Stimulated activated CD8-positive, alpha-beta memory T cell treated with anti-CD3 and anti-CD28 coated beads, Interleukin-15, amount 100 ng/mL, for 1 hour (primary cell): ENCODE measurements at places on chromosomes 16 and 17.

GRCh38 chr16:17414421-17414820, 56.3 kb downstream of the XYLT1 start:
- DNase-seq: no peak

GRCh38 chr17:38984666-38985065, 17.5 kb upstream of the FBXO47 start:
- DNase-seq: no peak

GRCh38 chr17:8991514-8992285, 26.2 kb upstream of the PIK3R5 start:
- peak; percentile 48 for DNase-seq

- DNase-seq: no peak
Observed at GRCh38 chr16:8355675-8356074, 234.6 kb downstream of the TMEM114 start.

GRCh38 chr17:35132816-35133550, 9.1 kb downstream of the NLE1 start:
- DNase-seq: no peak

DNA sequence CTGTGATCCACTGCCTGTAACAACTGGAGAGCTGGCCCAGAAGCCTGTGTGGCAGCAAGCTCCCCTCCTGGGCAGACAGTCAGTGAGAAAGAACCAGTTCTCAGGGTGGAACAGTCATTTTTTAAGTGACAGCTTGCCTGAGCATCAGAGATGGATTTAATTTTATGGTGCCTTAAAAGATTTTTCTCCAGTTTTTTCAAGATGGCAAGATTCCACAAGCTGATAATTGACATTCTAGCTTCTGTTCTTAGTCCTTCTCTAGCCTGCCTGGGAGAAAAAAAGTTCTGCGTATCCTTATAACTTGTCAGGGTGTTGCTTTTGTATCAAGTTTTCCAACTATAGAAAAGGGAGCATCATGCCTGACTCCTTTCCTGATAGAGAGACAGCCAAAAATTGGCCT, 21.2 kb downstream of the CALB2 start:
- DNase-seq: no peak

DNA sequence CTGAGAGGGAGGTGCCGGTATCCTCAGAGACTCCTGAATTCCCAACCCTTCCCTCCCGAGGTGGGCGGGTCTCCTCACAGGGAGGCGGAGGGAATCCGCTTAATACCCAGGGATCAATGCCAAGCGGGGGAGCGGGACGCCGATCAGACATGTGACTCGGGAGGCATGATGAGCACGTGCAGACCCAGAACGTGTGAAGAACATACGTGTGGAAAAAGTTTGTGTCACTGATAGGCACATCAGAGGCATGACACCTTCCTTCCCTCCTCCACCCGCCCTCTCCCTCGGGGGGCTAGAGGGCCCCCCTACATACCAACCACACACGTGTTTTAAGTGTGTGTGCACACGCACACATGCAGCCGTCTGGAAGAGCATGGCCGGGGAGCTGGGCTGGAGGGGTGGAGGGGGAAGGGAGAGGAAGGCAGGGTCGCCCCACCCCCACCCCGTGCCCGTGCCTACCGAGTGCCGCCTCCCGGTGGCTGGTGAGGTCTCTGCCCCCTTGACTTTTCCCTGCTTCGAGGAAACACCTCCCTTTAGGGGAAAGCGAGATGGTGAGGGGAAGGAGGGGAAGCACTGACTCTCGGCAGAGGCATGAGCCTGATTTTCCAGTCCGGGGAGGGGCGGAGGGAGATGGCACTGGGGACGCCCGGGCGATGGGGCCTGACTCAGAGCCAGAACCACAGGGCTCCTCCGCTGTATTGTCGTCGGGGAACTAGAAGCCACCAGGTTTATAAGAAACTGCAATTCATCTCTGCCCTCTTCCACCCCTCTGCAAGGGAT, 12.1 kb upstream of the TBX21 start:
- DNase-seq: peak; percentile 79

DNA sequence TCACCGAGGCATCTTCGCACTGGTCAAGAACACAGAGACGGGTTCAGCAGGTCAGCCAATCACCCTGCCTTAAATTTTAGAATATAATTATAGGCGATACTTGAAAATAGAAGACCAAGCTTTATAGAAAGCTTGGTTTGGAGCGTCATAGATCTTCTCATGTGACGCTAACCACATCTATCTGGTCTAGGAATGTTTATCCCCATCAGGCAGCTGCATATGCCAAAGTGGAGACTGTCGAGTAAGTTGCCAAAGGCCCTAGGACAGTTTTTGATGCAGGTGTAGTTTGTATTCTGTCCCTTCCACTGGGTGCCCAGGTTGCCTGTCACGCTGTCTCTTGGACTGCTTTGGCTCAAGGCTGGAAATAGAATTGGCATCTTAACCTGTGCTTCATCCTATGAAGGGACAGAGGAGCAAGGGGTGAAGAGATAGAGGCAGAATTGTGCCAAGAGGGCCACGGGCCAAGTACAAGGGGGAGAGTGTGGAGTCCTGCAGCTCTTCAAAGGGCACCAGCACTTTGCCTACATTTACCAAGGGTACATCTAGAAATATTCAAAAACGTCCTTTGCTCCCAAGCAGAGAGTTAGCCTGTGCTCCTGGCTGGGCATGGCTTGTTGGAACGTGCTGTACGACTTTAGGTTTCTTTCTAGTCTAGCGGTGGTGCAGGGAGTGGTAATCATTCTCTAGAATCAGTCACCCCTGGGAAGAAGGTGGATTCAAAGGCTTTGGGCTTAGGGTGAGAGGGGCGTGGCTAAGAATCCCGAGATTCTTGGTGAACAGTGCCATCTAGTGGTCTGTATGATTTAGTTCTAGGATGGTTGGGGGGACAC, 5.3 kb upstream of the WIPI1 start:
- peak; percentile 45 for DNase-seq

GRCh38 chr16:72811876-72812275, 236.1 kb downstream of the ZFHX3 start:
- no peak for DNase-seq

- DNase-seq: no peak
Observed at GRCh38 chr17:79976451-79976850, 59.2 kb downstream of the TBC1D16 start.

DNA sequence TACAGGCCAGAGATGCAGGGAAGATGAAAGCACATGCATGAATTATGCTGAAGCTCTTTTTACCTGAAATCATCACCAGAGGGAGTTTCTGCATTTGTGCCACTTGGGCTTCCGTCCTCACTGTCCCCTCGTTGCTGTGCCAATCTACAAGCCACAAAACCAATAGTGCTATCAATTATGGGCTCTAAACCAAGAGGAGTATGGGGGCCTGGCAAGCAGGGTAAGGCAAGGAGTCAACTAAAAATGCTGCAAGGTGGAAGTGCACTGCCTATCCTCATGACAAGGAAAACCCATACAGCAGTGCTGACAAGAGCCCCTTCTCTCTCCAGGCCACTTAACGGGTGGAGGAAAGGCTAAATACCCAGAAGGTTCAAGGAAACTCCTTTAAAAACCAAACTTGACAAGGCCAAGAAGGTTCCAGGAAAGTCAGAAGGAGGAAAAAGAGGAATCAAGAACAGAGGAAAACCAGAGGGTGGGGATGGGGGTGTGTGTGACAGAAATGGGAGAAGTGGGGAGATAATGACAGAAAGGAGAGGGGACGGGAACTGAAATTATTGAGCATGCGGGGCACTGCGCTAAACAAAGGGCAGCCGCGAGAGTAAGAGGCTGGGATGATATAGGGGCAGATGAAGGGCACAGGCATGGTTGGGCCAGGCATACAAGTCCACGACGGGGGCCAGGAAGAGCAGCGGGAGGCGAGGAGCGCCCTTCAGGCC, 674 bp downstream of the C17orf75 start:
- DNase-seq: peak; percentile 26

DNA sequence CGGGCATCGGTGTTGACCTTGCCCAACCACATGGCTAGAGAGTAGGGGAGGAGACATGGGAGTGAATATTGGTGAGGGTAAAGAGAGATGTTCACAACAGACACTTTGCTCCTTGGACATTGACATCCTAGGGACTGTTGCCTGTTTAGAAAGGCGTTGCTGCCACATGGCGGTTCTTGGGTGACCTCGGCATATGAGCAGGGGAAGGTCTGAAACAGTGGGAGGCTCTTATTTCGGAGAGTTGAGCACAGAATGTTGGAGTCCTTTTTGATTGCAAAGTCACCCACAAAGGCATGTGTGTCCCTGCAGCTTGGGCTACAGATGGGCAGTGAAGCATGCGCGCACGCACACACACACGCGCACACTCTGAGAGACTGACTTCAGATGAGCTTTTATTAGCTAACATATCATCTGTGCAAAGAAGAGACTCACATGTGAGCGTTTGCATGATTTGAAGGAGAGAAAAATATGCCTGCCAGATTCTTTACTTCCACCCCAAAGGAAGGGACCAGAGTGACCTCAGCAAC, 104.4 kb downstream of the SHISA9 start:
- no peak for DNase-seq

GRCh38 chr17:64008346-64008745, 10.2 kb downstream of the PRR29 start:
- no peak for DNase-seq

- DNase-seq: no peak
Observed at GRCh38 chr16:78597809-78598570, 498.5 kb downstream of the WWOX start.

GRCh38 chr17:15650741-15651582, 31.5 kb upstream of the FBXW10B start:
- DNase-seq: no peak

GRCh38 chr16:82629441-82630027, 2.8 kb downstream of the CDH13 start:
- DNase-seq: no peak

DNA sequence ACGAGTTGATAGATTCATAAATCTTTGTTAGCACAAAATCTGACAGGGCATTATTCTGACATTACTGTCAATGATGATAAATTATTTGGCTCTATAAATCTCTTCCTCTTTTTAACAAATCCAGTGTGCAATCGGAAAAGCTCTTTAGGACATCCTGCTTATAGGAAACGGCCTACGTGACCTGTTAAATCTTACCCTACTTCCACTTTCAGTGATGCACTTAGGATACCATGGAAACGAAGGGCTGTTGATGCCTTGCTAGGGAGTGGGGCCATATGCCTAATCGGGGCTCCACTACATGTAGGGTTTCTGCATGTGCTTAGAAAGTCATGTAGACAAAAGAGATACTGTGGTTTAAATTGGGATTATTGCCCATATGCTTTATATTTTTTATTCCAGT, 27.2 kb downstream of the ZNF594 start:
- no peak for DNase-seq

DNA sequence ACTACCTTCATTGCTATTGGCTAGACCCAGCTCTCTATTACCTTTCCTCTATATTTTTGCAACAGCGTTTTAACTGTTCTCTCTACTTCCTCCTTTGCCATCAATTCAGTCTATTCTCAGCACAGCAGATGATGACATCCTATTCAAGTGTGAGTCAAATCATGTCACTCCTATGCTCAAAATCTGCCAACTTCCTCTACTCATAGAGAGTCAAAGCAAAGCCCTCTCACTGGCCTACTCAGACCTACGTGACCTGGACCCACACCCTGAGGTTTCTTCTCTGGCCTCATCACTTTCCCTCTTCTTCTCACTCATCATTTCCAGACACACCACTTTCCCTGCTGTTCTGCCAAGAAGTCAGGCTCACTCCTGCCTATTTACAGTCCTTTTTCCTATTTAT, 289.0 kb upstream of the AXIN2 start:
- DNase-seq: no peak

- no peak for DNase-seq
Observed at GRCh38 chr17:29625037-29625750, 2.5 kb upstream of the CORO6 start.

DNA sequence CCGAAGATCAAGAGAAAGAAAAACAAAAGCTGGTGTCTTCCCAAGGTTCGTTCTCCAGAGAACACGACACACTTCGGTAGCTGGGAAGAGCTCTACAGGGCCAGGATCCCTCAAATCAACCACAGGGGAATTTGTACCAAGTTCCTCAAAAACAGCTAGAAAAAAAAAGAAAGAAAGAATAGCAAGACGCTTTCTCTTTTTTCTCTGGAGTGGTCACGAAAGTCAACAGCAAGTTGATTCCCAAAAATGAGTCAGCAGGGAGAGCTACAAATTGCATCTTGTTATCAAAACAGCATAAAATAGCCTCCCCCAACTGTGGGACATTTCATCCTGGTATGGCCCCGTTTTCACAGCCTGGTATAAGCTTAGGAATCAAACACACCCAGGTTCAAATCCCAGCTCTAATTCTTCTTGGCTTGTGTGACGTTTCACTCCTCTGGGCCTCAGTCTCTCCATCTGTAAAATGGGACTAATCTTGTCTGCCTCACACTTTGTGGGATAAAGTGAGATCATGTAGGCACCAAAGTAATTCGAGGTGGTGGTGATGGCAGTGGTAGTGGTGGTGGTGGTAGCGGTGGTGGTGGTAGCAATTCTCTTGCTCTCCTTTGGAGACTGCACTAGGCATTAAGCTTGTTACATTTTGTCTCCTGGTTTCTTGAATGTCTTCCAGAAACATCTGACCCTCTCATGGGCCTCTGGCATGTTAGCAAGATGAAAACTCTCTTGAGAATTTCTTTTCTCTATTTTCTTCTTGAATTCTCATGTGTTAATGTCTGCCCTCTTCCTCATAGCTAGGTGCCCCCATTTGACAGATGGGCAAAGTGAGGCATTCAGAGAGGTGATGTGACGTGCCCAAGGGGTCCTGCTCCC, 988 bp upstream of the IL21R start:
- DNase-seq: no peak

DNA sequence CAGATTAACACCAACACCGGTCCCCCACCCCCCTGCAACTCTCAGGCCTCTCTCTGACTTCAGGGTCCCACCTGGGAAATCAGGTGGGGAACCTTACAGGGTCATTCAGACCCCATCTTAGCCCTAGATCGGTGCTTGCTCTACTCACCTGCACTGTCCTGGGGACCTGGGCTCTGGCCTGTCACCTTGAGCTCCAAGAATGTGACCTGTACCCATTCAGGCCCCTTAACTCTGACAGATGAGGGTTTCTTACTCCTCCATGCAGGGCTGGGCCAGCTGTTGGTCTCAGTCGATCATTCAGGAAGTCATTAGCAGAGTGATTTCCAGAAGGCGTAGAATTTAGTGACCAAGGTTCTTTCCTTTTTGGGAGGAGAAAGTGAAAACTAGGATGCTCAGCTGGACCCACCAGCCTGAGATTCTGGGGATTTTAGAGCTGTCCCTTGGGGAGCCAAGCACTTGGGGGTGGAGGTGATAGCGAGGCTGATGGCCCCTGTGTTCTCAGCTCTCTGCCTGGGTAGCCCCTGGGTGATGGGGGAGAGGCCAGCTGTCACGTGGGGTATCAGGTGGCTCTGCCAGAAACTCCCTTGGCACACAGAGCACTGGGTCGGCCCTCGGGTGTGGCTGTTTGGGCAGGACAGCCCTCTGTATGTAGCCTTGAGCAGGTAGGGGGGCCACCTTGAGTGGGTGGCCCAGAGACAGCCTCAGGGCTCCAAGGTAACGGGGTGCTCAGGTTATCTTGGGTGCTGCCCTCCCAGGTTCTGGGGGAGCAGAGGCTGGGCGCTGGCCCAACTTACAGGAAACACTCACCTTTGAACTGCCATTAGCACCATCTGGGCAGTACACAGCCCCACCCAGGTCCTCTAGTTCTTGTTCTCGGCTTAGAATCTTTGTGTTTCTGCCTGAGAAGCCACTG, 724 bp downstream of the MVP start:
- no peak for DNase-seq

- DNase-seq: no peak
Observed at GRCh38 chr17:75152922-75153779, 1.2 kb downstream of the JPT1 start.
